ENCODE measurements at places on chromosomes 4 and X.

DNA sequence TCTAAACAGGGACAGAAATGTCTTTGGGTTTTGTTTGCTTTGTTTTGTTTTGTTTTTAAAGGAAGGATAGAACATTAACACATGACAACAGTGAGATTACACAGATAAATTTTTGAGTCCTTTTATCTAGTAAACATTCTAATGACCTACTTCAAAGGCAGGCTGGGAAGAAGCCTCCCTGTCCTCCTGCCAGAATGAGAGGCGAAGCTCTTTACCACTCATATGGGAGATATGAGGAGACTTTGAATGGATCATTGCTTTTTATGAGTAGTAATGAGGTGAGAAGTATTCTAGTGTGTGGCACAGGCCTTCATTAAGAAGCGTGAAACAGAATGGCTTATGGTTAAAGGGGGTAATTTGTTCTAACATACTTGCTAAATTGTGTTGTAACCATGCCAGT is 172.0 kb downstream of the FBXO8 start:
- no peak for DNase-seq

- DNase-seq: no peak
These were observed 72.9 kb upstream of the PPP2R3B start for GRCh38 chrX:459611-460010.

- no peak for DNase-seq
These were observed 173.0 kb downstream of the SPCS3 start for GRCh38 chr4:176492646-176493302.

DNA sequence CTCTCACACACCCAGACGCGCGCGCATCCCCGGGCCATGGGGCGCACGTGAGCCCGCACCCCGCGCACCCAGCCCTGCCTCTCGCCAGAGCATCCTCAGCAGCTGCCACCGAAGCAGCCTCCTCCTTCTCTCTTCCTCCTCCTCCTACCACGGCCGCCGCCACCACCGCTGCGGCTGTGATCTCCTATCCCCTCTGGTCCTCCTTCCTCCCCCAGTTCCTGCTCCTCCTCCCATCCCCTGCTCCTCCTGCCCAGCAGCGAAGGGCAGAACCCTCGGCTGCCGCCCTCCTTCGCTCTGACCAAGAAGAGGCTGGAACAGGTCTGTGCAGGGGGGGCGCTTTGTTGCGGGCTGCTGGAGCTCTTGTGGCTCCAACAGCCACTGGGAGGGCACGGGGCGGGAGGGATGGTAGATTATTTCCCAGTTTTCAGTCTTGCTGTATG is 148.7 kb upstream of the CHRDL1 start:
- no peak for DNase-seq

DNA sequence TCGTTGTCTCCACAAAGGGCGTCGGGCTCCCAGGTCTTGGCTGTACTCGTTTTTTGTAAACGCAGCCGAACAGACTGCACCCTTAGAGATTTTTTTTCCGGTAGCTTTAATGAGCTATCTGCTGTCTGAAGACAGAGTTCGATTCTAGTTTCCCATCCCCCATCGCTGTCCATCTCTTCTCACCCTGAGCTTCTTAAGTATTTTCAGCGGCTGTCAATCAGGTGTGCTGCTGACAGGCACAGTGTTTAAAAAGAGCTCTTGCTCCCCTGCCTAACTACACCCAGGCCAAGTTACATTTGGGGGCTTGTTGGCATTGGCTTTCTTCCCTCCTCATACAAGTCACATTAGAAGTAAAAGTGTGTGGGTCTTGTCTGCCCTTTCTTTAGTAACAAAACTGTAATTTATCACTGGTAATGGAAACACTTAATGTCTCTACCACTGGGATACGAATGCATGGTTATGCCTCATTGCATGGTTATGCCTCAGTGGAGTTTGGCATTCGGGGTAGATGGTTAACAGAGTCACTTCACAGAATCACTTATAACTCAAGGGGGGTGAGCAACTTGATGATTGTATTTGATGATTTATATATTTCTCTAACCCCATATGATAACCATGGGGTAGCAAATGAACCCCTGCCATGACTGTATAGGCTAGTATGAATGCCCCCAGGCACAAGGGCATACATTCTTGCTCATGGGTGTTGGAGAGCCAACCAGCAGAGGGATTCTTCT is 1.4 kb upstream of the ARHGAP6 start:
- no peak for DNase-seq

- DNase-seq: no peak
These were observed 10.1 kb downstream of the PITX2 start for GRCh38 chr4:110612631-110613269.

GRCh38 chr4:102620697-102621497 is 119.7 kb downstream of the NFKB1 start:
- DNase-seq: no peak

- no peak for DNase-seq
These were observed 99.0 kb downstream of the ARSJ start for GRCh38 chr4:113880240-113881028.

- no peak for DNase-seq
These were observed 2.8 kb upstream of the NELFA start for GRCh38 chr4:2011583-2011982.
